ENCODE measurements at places on chromosomes 2 and 18. TPM values are rescaled to one million over a fixed set of nuclear protein-coding genes. Genes with fewer than 3 reads are reported as not detected.

DNA sequence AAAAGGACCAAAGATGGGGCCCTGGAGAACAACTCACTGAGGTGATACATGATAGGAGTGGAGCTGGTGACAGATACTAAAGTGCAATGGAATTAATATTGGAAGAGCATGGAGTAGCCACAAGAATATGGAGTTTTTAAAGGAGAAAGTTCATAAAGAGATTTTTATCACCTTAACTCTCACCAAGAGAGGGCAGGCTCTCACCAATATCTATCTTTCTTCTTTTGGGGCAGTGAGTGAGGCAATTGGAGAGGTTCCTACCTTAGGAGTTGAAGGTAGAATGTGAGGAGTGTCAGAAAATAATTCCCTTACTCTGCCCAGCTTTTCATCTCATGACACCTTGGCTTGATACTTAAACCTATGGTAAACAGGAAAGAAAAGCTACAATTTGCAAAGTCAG, 233.7 kb upstream of the CWC22 start:
- DNase-seq: no peak

ITGB6 gene
- not detected for total RNA-seq

ELOA2 gene
- total RNA-seq: not detected

DNA sequence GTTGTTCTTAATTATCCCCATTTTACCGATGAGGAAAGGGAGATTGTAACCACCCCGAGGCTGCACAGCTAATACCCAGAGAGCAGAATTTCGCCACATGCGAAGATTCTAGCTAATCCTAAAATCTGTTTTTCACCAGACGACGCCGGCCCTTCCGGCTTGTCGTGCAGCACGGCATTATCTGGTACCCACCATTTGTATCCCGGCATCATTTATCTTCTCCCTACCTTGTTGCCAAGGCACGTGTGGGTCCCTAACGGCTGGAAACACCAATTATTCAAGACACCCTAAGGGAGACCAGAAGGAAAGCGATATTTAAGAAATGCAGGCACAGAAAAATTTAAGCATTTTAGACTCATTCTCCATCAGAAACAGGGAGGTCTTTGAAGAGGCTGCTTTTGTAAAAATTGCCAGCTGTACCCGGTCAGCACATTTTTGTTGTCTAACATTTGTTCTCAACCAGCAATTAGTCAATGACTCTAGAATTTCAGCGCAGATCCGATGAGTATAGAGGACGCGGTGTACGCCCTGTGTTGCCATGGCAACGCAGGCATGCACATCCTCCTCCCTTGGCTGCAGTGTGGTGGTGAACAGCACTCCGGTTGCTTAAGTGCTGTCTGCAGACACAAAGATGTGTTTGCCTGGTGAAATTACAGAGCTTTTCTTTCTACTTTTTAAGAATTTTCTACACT, 111.6 kb downstream of the AGAP1 start:
- DNase-seq: no peak

DNA sequence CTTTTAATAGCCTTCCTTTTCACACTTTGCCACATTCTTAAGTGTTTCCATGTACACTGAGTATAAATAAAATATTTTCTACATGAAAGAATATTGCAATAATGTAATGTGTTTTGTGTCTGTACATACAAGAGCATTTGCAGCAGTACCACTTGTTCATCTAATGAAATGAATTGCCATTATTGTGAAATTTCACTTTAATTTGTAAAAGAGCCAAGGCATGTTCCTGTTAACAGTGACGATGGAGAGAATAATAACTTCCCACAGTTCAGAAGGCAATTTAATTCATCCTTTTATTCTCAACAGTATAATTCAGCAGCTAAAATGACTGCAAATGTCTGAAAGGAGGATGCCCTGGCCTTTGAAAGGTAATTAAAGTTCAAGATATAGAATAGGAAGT, 853.9 kb downstream of the LRRTM4 start:
- DNase-seq: no peak

Data from naive thymus-derived CD4-positive, alpha-beta T cell (primary cell).